Calu3 (cell line): ENCODE measurements at places on chromosomes 3 and 15.

GRCh38 chr15:29550834-29551465 lies 271.3 kb downstream of the TJP1 start:
- no peak for DNase-seq

- DNase-seq = no peak
These were observed 9.7 kb upstream of the PTPN23 start for GRCh38 chr3:47370887-47371697.

GRCh38 chr3:60081381-60082095 lies 1031.7 kb upstream of the CFAP20DC start:
- DNase-seq = no peak

DNA sequence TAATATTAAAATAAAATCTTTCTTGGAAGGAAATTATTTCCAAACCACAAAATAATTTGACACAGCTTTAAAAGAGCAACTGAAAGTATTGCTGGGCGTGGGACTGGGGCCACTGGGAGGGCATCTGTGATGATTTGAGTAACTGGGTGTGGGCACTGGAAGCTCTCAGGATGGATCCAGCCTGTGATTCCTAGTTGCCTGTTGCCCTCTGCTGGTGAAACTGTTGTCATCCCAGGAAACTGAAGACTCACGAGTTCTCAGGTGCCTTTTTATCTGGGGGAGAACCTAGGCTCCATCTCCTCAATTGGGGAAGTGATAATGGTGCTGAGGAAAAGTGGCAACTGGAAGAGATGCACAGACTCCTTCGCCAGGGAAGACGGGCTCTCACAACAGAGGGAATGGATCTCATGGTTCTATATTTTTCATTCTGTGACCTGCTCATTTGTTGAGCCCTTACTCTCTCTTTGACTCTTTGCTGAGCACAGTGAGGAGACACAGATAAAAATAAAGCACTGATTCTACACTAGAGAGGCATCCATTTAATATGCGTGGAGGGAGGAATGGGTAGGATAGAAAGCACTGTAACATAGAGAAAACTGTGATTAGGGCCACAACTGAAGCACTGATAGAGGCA lies 61.6 kb downstream of the TPRG1 start:
- peak; percentile 84 for DNase-seq

DNA sequence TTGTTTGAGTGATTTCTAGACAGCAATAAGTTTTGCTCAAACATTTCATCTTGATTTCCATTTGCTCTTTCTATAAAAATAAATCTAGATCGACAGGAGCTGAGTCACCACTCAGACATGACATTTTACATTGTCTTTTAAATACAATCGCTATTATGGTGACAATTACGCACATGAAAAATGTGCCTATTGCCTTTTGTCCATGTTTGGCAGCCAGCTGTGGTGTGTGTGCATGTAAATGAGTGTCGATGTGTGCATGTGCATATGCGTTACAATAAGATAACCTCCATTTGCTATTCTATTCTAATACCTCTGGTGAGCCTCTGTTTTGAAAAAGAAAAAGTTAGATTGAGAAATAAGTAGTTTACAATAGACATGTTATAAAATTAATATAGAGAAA lies 89.7 kb upstream of the GRM7 start:
- no peak for DNase-seq

DNA sequence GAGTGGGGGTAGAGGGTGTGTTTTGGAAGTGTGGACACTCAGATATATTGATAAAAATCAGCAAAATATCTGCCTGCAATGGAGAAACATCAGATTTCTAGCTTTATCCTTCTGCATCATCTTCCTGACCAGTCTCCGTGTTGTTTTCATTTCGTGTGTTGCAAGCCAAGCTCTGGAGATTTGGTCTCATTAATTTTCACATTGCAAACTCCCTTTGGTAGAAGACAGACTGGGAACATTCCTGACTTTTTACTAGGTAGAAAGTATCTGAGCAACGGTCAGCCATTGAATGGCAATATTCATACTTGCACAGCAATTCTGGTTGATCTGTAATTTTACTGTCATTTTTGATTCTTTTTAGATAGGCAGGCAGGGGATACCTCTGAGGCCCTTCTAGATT lies 30.4 kb downstream of the FSTL1 start:
- DNase-seq = no peak

- DNase-seq = peak; percentile 82
These were observed 693 bp downstream of the RASGRP1 start for GRCh38 chr15:38563723-38564519.

- DNase-seq = no peak
These were observed 229.3 kb upstream of the UBE2E1 start for GRCh38 chr3:23576379-23576959.

GRCh38 chr15:69686626-69687025 lies 234.0 kb downstream of the RPLP1 start:
- DNase-seq = no peak

GRCh38 chr3:101902041-101902440 lies 52.7 kb downstream of the NFKBIZ start:
- DNase-seq = no peak

DNA sequence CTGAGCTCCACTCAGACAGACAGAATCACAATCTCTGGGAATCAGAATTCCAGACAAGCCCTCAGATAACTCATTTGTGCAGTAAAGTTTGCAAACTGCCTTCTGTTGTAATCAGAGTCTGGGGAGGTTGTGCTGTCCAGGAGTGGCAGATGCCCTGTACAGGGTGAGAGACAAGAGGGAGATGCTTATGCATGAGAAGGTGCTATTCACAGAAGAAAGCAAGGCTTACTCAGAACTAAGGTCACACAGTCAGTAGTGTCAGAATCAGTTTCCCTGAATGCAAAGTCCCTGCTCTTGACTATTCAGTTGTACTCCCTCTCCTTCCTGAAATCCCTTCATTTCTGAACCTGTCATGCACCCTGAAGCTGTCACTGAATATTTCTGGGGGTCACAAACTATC lies 43.7 kb downstream of the SRPRB start:
- DNase-seq = no peak

DNA sequence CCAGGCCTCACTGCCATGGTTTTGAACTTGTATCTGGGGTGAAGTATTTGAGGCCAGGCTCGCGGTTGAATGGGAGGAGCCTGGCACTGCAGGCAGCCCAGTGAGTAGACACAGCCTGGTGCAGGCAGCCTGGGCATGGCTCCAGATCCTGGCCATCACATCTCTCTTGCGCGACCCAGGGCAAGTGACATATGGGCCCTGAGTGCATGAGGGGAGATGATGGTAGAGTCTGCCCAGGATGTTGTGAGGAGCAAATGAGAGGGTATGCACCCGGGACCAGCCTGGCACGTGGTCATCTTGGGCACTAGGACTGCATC lies 103.5 kb downstream of the TBC1D2B start:
- peak; percentile 36 for DNase-seq

- no peak for DNase-seq
These were observed 94.3 kb downstream of the XRN1 start for GRCh38 chr3:142353571-142353970.

DNA sequence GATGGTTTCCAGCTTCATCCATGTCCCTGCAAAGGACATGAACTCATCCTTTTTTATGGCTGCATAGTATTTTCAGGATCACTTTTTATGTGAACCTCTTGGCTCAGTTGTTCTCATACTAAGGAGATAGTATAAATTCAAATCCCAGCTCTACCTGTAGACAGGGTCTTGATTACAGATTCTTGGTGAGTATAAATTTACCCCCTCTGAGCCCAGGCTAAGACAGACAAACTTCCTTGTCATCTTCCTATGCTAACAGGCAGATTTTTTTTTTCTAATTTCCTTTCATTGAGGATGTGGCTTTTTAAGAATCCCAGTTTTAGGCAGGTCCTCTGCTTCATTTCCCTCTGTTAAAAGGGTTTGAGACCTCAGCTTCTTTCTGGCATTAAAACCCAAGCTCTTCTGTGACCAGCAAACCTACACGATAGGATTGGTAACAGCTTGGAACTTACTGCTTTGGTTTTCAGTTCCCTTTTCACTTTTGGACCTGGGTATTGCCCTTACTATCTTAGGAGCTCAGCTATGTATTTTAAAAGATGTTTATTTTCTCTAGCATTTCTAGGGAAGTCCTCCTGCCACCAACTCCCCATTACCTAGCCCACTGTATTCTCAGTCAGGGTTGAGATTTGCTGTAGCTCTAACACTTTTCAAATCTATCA lies 72.5 kb downstream of the VPS8 start:
- DNase-seq = no peak

DNA sequence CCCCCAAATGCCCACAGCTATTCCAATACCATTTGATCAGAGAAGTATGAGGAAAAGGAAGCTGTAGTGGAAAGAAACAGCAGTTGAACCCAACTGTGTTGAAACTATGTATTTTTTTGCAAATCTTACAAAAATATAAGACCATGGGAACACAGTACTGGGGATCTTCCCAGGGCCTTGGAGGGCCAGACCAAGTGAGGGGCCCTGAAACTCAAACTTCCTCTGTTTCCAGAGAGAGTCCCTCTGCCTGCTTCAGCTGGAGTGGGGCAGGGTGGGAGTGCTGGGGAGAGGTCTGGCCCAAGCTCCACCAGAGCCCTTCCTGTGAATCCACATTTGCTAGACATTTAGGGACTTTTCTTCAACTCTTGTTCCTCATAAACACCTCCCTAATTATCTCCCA lies 263.9 kb downstream of the CHST2 start:
- no peak for DNase-seq

GRCh38 chr3:38327335-38328009 lies 19.1 kb upstream of the XYLB start:
- peak; percentile 30 for DNase-seq

GRCh38 chr3:37981348-37981664 lies 9.3 kb upstream of the VILL start:
- peak; percentile 61 for DNase-seq

- peak; percentile 10 for DNase-seq
These were observed 9.6 kb downstream of the CLDND1 start for GRCh38 chr3:98513091-98513511.

DNA sequence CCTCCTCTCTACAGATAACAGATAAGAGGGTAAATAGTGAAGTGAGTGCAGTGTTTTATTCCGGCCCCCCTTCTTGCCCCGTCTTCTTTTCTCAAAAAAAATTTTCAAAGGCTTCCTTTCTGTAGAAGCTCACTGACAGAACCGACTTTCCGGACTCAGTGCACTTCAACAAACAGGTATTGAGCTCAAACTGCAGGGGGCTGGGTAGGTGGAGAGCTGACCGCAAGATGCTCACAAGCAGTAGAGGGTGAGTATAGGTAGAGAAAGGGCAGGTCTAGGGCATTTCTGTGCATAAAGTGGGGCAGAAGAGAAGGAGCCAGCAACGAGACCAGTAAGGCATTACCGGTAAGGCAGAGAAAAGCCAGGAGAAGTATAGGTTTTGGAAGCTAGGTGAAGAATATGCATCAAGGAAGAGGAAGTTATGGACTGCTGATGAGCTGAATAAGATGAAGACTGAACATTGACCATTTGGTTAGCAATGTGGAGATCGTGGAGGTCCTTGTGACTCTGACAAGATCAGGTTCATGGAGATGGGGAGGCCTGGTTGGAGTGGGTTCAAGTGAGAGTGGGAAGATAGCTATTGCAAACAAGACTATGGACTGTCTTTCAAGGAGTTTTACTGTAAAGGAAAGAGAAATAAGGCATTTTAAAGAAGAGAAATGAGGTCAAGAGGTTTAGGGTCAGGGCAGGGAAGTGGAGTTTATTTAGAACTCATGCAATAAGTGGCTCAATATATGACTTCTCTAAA lies 97.4 kb downstream of the ST6GAL1 start:
- DNase-seq = no peak

GRCh38 chr3:164984947-164985346 lies 93.3 kb downstream of the SI start:
- DNase-seq = no peak

- DNase-seq = no peak
These were observed 199.4 kb upstream of the MRPL3 start for GRCh38 chr3:131702146-131702545.

- no peak for DNase-seq
These were observed 99.6 kb downstream of the BOC start for GRCh38 chr3:113310960-113311359.

GRCh38 chr3:183527428-183528379 lies 27.8 kb downstream of the KLHL6 start:
- no peak for DNase-seq

GRCh38 chr3:150721285-150722130 lies 17.8 kb upstream of the ERICH6 start:
- DNase-seq = no peak

DNA sequence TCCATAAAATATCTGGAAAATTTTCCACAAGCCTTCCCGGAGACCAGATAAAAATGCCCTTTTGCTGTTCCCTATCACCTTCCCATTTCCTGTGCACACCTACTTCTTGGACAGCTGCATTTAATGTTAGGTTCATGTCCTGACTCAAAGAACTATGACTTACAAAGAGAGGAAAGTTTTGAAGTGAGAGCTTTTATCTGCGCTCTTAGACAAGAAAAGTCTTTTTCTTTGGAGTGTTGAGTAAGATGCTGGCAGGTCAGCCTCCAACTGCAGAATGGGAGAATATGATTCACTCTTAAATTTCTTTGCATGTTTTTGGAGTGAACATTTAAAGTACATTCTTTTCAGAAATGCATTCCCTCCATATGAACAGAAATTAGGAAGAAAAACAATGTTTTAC lies 147.3 kb upstream of the DPH6 start:
- no peak for DNase-seq

DNA sequence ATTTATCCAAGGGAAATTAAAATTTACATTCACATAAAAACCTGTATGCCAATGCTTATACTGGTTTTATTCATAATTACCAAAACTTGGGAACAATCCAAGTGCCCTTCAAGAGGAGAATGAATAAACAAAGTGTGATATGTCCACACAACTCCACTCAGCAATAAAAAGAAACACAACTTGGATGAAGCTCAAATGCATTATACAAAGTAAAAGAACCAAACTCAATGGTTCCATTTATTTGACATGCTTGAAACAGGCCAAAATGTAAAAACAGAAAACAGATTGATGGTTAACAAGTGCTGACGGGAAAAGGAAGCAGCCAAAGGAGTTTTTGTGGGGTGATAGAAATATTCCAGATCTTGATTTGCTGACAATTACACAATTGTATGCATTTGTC lies 23.5 kb downstream of the OCA2 start:
- no peak for DNase-seq

DNA sequence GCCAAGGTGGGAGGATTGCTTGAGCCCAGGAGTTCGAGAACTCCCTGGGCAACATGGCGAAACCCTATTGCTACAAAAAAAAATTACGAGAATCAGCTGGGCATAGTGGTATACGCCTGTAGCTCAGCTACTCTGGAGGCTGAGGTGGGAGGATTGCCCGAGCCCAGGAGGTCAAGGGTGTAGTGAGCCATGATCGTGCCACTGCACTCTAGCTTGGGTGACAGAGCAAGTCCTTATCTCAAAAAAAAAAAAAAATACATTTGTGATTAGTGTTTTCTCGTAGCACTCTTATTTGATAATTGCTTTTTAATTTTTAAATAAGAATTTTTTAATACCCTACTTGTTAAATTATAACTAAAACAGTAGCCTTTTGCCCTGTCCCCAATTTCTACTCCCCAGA lies 18.4 kb downstream of the IREB2 start:
- no peak for DNase-seq

GRCh38 chr15:22257047-22258008 lies 177.0 kb downstream of the OR4M2 start:
- no peak for DNase-seq
